ENCODE measurements at places on chromosomes 12 and 14.

- no peak for DNase-seq
These were observed 609.7 kb downstream of the SLC16A7 start for GRCh38 chr12:60205500-60205899.

DNA sequence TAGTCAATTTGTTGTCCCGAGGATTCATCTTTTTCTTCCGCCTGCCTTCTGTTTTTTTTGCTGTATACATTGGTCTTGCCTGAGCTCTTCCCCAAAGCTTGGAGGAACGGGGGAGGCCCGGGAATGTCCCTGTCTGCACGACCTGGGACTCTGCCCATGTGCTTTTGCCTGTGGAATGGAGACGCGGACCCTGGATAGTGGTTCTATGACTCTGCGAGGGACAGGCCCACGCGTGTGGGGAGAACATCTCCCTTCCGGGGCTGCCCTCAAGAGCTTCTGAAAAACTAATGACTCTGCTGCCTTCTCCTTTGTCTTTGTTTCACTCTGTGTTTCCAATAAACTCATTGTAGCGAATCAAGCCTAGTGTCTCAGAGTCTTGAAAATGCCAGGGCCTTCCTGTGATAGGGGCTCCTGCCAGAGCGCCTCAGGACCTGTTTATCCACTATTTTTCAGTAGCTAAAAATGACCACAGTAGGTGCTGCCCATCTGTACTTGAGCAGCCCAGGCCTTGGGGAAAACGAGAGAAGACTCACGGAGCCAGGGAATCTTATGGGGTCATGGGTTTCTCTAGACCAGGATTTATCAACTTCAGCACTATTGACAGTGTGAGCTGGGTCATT lies 12.3 kb downstream of the KRT83 start:
- no peak for DNase-seq

DNA sequence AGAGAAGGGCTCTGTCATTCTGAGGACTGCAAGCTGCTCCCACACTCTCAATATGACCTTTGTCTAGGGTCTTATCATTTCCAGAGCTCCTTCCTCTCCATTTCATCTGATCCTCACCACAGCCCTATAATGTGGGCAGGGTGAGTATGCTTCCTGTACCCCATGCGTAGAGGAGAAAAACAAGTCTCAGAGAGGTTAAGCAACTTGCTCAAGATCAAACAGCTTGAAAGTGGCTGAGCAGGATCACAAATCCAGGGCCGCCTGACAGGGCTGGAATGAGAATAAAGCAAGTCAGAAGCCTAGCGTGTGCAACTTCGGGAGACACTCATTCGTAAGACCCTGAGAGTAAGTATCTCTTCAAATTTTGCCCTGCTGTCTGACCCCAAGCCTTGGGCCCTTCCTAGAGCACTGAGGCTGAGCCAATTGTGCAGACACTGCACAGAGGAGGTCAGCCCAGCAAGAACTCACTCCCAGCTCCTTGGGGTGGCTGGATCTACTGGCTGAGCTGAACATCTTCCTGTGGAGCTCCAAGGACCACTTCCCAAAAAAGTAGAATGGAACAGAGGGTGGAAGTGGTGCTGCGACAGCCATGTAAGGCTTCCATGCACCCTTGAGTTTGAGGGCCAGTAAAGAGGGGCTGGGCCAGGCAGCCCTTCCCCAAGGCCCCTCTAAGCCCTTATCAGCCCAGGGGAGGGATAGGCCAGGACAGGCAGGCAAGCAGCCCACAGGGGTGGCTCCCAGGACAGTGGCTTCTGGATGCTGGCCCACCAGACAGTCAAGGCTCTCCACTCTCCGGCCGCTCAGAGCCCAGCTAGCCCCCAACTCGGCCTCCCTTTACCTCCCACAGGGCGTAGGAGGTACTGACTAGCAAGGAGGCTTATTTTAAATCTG lies 10.5 kb downstream of the ZFP36L1 start:
- DNase-seq = no peak

GRCh38 chr14:51566831-51567582 lies 84.7 kb upstream of the FRMD6 start:
- DNase-seq = no peak

- no peak for DNase-seq
These were observed 16.2 kb downstream of the KIF21A start for GRCh38 chr12:39426636-39427240.

DNA sequence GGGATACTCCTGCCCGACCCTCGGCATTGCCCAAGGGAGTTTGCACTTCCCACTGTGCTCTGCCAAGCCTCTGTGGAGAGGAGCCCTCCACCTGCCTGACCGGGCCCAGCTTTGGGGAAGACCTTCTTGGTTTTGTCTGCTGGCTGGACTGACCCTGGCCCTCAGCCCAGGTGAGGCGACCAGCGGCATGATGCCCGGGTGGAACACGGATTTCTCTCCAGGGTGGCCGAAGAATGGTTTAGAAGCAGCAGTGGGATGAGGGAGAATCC lies 15.6 kb downstream of the ZBTB42 start:
- DNase-seq = no peak

- no peak for DNase-seq
These were observed 109.5 kb upstream of the MIS18BP1 start for GRCh38 chr14:45362505-45362904.

DNA sequence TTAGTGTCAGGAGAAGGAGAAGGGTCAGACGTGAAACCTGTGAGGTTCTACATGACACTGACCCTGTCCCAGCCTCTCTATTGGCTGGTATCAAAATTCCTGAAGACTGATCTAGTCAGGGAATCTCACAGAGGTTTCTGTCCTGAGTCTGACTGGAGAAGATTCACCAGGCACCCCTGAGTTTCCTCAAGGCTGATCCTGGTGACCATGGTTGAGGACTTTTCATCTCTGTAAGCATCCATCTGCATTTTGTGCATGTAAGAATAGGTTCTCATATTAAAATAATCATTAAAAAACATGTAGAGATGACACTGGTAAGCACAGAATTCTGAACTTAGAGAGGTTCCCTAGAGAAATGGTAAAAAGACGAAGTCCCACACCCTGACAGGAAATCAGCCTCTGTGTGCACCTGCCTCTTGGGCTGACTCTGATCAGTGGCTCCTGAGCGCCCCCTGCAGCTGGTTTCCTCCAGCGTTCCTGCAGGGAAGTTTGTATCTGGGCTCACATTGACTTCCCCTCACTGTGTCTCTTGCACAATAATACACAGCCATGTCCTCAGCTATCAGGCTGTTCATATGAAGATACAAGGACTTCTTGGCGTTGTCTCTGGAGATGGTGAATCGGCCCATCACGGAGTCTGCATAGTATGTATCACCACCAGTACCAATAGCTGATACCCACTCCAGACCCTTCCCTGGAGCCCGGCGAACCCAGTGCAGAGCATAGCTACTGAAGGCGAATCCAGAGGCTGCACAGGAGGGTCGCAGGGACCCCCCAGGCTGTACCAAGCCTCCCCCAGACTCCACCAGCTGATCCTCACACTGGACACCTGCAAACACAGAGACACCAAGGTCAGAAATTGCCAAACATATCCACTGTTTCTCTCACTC lies 991.9 kb downstream of the TMEM121 start:
- DNase-seq = peak; percentile 11

GRCh38 chr14:61928300-61928699 lies 166.1 kb downstream of the SNAPC1 start:
- DNase-seq = no peak

DNA sequence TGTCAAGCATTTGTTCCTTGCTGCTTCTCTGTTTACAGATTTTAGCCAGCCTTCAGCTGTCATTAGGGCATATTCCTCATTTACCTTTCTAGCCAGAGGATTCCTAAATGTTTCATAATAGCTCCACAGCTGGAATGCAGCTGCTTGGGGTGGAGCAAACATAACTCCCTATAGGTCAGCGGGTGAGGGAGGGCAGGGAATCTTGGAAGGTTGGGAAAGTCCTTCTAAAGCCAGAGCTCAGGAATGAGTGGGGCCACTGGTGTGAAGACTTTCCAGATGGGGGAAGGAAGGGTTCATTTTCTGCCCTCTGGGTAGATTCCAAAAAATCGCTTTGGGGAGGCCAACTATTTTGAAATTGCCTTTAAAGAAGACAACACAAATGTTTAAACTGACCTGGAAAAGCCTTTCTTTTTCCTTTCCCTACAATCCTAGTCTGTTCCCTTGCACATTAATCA lies 16.3 kb upstream of the IRF2BPL start:
- no peak for DNase-seq

DNA sequence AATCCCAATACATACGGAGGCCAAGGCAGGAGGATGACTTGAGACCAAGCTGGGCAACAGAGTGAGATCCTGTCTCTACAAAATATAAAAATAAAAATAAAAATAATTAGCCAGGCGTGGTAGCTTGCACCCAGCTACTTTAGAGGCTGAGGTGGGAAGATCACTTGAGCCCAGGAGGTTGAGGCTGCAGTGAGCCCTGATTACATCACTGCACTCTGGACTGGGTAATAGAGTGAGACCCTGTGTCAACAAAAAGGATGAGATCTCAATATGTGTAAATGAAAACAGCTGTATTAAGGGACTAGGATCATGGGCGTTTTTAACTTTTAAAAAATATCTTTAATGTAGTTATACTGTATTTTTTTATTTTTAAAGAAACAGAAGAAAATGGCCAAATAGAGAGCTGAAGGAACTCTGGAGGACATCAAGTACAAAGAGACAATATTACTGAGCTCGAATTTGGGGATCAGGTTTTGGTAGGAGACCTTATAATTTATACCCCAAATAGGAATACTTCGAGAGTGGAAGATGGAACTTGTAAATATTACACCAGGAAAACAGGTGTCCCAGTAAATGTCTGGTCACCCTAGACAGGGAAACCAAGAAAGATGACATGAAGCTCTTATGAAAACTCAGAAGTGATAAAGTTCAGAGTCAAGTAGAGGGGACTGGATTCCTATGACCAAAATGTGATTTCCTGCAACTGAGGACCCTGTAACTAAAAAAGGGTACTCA lies 13.1 kb downstream of the BATF start:
- no peak for DNase-seq

DNA sequence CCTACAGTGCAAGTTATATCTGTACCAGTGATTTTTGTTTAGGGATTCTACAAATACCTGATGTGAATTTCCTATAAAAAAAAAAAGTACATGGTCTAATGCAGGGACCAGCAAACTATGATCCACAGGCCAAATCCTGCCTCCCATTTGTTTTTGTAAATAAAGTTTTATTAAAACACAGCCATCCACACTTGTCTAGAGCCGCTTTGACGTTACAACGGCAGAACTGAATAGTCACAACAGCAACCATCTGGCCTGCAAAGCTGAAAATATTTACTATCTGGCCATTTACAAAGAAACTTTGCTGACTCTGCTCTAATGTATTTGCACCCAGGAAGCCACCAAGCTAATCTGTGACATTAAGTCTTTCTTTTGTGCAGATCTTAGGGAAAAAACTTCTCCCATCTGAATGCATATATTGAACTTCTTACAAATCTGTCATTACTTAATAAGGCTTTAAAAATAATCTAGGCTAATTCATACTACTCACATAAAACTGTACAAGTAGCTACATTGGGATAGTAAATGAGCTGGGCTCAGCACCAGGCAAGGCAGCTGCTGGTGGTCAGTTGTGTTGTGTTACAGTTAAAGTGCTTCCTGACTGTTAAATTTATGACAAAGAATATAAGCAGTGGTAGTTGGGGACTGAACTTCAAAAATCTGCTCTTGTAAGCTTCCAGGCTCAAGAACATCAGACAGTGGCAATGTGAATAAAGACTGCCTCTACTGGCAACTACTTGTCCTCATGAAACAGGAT lies 303.3 kb downstream of the MED13L start:
- no peak for DNase-seq

- peak; percentile 29 for DNase-seq
These were observed 36.9 kb upstream of the PRMT8 start for GRCh38 chr12:3453990-3454680.

DNA sequence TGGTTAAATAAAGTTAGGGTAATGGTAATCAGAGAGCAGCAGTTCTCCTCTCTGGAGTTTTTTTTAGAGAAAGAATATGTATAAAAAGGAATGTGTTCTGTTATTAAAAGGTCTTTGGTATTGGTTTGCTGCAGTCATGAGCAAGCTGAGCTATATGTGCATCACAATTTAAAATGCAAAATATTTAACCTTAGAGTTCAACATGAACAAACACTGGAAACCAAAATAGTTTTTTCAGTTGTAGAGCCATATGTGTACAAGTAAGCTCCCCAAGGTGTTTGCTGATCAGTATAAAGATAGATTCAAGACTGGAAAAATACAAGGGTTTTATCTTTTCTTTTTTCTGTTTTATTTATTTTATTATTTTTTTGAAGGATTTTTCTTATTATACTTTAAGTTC lies 245.0 kb downstream of the NUBPL start:
- no peak for DNase-seq

DNA sequence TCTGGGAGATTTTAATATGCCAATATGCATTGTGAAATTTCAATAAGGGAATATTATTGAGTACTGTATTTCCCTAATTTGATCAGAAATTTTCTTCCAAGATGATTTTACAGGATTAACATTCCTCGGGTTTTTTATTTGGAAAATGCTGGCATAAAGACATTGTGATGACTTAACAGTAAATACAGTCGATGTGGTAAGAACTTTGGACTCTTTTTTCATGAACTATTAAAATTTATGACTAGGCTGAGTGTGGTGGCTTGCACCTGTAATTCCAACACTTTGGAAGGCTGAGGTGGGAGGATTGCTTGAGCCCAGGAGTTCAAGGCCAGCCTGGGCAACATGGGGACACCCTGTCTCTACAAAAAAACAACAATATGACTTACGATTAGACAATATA lies 197.1 kb upstream of the RASSF8 start:
- no peak for DNase-seq

DNA sequence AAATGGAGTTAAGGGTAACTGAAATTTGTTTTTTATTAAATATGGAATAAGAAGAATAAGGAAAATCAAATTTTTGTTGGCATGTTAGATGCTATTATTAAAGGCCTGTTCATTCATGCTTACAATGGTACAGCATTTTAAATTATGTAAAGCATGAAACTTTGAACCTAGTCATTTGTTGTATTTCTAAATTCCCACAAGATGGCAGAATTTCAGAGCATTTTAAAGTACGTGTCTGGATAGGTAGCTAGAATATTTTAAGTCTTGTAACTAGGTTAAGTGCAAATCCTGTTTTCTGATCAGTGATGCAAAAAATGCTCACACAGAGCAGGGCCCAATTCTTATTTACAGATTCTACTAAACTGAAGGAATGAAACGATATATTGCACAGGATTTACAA lies 585.6 kb upstream of the MIS18BP1 start:
- no peak for DNase-seq

- no peak for DNase-seq
These were observed 682 bp downstream of the CREBL2 start for GRCh38 chr12:12612358-12612757.

GRCh38 chr12:131418884-131419283 lies 292.0 kb upstream of the SFSWAP start:
- no peak for DNase-seq

- DNase-seq = no peak
These were observed 76.1 kb downstream of the MED13L start for GRCh38 chr12:116201359-116201758.

Data from NCI-H2107 (cell line).